ENCODE measurements at places on chromosomes 1 and 21.

DNA sequence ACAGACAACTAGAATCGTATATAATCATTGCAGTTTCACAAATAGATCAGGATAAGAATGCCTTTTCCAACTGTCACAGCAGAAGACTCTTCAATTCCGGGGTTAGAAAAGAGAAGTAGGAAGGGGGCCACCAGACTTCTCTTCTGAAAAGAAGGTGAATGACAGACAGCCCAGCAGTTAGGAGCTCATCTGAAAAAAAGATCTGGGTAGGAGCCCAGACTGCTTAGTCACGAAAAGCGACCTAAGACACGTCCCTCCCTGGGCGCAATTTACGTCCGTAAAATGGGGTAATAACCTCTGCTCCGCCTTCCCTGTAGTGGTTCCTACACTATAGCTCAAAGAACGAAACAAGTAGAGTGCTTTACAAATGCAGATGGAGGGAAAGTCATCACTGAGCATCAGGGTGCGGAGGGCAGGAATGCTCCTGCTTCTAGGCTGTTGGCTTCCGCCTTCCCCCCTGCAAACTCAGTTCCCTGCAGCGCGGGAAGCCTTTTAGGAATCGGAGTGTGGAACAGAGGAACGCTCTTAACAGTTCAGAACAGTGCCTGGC is 582 bp downstream of the ORC1 start:
- DNase-seq = peak; percentile 75

DNA sequence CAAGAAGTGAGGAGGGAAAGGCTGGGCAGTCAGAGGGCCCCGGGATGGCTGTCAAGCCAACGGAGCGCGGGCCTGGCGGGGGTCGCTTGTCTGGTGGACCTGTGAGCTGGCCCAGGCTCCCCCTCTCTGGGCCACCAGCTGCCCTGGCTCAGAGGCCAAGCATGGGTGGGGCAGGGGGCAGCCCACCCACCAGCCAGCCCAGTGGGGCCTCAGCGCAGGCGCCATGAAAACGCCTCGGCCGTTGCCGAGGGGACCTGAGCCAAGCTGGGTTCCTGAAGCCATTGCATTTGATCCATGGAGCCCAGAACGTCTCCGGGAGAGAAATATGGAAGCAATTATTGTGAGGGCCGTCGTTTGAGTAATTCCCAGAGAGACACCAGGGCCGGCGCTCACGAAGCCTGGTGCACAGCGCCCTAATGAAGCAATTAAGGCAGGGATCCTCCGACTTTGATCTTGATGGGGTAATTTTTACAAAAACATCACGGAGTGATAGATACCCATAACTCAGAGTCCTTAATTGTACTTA is 90.5 kb upstream of the TTC34 start:
- DNase-seq = no peak

DNA sequence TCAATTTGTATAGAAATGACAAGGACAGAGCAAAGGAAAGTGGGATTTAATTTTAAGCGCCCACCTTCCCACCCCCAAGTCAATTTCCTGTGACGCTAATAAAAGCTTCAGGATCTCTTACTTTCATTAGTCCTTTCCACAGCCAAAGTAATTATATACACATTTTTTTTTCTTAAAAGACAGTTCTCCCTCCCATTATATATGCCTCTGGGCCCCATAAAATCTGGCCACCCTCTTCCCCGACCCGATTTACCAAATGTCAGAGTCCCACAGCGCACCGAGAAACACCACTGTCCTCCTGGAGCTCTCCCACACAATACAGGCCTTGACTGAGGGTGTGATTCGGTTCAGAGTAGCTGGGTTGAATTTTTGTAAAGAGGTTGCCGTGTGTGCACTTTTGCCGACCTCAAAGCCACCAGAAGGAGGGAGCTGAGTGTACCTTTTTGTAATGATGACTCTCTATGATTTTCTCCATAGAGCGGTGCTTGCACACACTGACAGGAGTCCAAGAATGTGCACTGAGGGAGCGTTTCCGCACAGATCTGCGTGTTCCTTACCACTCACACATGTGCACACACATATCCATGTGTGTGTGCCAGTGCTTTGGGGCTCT is 26.2 kb upstream of the IL10 start:
- DNase-seq = peak; percentile 58

GRCh38 chr1:212288615-212289014 is 3.4 kb downstream of the PPP2R5A start:
- no peak for DNase-seq

GRCh38 chr21:24941316-24942185 is 665.7 kb downstream of the MRPL39 start:
- DNase-seq = no peak

- no peak for DNase-seq
These were observed 111.4 kb upstream of the CDC42BPA start for GRCh38 chr1:227429447-227430359.

GRCh38 chr1:246836209-246836966 is 95.4 kb downstream of the AHCTF1 start:
- no peak for DNase-seq

DNA sequence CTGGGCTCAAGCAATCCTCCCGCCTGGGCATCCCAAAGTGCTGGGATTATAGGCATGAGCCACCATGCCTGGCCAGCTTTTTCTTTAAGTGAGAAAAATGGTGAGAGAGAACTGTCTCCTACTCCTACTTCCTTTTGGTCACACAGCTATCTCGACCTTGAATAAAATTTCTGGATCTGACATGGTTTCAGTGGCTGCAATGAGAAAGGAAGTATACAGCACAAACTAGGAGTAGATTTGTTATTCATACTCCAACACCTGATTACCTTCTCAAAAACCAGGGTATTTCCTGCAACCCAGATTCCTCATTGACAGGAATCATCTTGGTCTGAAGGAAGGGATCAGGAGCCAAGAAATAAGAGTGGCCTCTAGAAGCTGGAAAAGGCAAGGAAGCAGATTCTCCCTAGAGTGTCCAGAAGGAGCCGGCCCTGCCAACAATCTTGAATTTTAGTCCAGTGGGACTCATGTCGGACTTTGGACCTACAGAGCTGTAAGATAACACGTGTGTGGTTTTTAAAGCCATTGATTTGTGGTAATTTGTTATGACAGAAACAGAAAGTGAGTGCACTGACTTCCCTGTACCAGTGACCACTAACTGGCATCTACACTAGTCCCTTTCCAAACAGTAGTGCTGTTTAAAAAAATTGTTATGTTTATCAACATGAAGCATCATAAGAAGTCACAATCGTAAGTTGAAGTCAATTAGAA is 516.6 kb downstream of the SMYD3 start:
- no peak for DNase-seq

- no peak for DNase-seq
These were observed 33.6 kb upstream of the LHX8 start for GRCh38 chr1:75100481-75101092.

DNA sequence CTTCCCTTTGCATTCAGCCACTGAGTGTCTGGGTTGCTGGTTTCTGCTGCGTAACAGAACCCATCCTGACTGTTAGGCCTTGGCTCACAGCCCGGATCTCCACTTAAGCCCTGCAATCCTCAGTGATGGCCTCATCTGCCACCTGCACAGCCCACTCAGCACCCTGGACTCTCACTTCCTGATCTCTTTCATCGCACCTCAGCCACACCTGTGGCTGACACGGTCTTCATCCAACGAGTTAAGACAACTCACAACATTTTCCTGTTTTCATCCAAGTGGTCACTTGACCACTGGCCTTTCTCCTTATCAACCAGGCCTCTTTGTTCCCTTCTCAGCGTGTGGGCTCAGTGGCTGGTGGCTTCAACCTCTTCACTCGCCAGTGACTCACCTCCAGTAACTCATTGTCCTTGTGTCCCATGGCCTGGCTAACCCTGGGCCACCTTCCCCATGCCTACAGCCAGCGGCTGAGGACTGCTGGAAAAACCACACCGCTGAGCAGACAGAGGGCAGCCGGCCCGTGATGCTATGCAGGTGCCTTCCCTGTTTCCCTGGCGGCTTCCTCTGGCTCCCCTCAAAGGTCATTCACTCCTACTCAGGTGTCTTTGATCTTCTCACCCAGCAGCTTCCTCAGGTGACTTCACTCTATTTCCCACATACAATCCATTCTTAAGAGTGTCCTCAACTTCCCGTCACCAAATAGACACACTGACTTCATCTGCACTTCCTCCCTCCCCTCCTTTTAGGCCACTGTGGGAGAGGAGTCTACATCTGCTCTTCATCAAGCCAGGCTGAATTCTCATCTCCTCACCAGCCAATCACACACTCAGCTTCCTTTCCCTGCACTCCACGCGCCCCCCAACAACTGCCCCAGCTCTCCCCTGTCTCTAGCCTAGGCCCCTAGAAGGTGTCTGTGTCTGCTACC is 19.9 kb upstream of the EDN2 start:
- no peak for DNase-seq

GRCh38 chr1:112296908-112297307 is 99.1 kb upstream of the CTTNBP2NL start:
- peak; percentile 6 for DNase-seq

DNA sequence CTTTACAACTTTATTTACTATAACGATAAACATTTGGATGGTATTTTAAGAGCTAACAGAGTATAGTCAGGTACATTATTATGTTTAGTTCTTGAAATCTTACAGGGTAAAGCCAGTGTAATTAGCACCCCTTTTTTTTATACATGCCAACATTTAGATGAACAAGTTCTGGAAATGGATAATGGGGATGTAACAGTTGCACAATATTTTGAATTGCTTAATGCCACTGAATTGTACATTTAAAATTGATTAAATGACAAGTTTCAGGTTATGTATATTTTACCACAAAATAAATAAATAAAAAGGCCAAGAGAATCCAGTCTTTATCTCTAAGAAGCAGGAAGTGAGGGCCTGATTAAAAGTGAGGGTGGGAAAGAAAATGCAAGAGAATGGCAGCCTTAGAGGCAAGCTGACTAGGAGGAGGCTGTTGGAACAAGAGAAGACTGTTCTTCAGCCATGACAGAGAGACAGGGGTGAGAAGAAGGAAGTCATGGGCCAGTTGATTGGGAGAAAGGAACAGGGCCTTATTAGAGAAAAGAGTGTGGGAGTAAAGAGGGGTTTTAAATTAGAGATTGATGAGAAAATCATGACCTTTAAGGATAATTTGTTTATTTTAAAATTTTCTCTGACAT is 49.9 kb upstream of the TNFSF18 start:
- DNase-seq = no peak

Data from activated CD4-positive, alpha-beta T cell treated with anti-CD3 and anti-CD28 coated beads, Interleukin-10, Interleukin-2, amounts not matched to agents 100 ng/mL and 50 ng/mL, durations not matched to agents 16 hours and 8 hours (primary cell).